Upper lobe of left lung (tissue), 6 donors: ENCODE measurements at places on chromosomes 3 and 15. TPM values are rescaled to one million over a fixed set of nuclear protein-coding genes. Genes with fewer than 3 reads are reported as not detected.

- peak; percentile 64 for DNase-seq
Observed at GRCh38 chr3:123766193-123767008, 117.7 kb downstream of the MYLK start.

Gene P2RY1
- total RNA-seq, result 18.8 TPM

- peak; percentile 40 for DNase-seq
Observed at GRCh38 chr3:119600732-119601131, 3.0 kb downstream of the PLA1A start.

DNA sequence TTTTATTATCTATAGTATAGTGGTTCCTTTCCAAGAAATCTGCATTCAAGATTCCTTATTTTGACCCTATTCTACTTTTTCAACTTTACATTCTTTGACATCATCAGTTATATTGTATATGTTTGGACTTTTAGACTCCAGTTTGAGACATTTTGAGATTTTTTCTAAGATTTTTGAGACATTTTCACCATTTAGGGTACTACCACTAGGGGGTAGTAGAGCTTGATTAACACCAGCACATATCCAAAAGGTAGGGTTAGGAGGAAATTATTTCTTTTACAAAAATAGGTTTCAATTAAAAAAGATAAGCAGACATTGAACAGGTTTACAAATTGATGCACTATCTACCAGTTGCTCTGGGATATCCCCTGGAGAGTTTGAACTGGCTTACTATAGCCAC, 262.5 kb downstream of the SCAPER start:
- no peak for DNase-seq

DNA sequence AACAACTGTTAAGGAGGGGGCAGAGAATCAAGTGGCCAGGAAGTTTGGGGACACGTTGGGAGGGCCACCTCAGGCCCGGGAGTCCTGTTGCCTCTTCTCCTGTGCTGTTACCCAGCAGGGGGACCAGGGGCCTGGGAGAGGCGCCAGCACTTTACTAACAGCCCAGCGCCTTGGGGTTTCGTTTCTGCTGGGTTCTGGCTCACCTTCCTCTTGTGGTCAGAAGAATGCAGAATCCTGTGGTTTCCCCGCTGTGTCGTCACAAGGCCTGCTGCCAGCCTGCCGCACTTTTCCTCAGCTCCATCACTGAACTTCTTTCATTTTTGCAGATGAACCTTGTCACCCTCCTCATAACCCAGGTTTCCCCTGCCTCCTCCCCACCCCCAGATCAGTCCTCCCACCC, 67.7 kb downstream of the SLC30A4 start:
- peak; percentile 61 for DNase-seq

DNA sequence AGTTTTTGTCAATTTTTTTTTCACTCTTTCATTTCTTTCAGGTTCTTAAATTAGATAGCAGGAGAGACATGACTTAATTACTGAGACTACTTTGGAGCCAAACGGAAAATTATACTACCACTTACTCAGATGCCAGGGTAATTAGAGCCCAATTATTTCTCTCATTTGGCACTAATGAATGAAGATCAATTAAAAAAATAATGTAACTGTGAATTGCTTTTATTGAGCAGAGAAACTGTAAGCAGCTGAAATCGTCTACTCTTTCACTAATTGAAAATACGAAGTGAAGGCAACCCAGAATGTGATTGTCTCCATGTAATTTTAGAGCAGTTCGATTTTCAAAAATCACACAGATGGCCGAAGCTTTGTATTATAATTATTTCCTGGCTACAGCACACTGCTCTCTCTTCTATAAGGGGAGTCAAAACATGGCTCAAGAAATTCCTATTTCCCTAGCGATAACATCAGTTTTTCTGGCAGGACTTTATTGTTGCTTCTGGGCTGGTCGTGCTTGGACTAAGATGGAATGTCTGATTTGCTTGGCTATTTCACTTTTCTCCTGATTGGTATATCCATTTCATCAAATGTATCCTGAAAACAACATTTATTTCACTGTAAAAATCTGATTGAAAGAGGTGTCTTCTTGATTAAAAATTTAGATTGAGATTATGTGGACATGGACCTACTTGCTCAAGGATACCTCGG, 55.8 kb upstream of the PDZRN3 start:
- no peak for DNase-seq
